NCI-H2171 (cell line): ENCODE measurements at places on chromosomes 13 and 19.

- DNase-seq: no peak
Observed at GRCh38 chr19:19214892-19215291, 3.1 kb downstream of the NCAN start.

- no peak for DNase-seq
Observed at GRCh38 chr13:67292886-67293285, 62.8 kb upstream of the PCDH9 start.

DNA sequence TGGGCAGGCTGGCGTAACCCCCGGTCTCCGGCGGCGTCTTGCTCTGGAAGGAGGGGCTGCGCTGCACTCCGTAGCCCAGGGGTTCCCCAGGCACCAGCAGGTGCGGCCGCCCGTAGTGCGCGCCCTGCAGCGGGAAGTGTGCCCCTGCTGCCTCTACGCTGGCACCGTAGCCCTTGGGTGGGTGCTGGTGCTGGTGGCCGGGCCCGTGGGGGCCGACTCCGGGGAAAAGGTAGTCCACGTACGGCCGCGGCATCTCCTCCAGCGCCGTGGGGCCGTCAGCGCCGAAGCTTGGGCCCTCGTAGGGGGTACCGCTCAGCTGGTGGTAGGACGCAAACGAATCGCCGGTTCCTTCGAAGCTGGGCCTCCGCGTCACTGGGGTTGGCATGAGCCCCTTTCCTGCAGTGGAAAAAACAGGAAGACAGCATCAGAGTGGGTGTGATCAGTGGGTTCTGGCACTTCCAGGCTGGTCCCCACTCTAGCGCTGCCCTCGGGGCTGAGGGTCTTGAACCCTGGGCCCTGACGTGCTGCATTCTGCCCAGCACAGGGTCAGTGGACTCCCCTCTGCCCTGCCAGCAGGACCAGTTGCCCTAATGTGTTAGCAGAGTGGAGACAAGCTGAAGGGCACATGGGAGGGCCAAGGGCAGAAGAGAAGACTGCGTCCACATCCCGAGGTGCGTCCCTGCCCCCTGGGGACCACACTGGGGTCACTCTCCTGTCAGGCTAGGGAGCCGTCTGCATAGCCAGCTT is 72.3 kb downstream of the LATS2 start:
- DNase-seq: no peak

DNA sequence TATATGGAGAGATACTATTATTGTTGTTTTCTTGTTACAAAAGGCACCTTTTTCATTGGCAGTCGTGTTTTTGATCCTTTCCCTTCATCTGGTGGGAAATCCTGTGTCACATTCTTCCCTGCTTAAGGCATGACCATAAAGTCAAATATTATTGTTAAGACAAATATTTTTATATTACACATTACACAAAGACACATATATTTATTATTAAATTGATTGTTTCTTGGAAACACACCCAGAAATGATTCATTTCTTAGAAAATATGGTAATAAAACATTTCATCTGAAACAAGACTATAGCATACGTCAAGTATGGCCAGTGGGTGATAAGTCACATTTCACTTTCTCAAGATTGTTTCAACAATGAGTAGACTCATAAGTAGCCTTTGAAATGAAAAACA is 77.3 kb downstream of the KCTD12 start:
- no peak for DNase-seq

- no peak for DNase-seq
Observed at GRCh38 chr13:42364613-42365000, 92.7 kb downstream of the AKAP11 start.

GRCh38 chr19:41792513-41793413 is 3.6 kb upstream of the CEACAM3 start:
- DNase-seq: no peak

DNA sequence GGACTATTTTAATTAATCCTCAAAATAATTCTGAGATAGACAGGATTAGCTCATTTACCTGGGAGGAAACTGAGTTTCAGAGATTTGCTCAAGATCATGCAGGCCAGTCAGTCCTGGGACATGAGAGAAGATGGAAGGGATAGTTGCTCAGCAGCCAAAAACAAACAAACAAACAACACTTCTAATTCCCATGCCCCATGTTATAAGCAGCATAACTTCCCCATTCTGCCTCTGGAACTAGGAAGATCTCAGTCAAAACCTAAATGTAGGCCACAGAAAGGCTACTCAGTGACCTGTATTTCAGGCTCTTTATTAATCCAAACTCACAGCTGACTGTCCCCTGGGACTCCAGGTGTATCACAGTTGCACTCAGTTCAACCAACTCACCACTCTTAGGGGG is 489.2 kb upstream of the NBEA start:
- DNase-seq: no peak

- DNase-seq: no peak
Observed at GRCh38 chr13:56338421-56338820, 802.3 kb upstream of the PRR20A start.
